Naive B cell (primary cell): ENCODE measurements at places on chromosomes 3 and 15.

GRCh38 chr3:54906763-54907162 lies 21.1 kb downstream of the LRTM1 start:
- DNase-seq, result no peak

- DNase-seq, result no peak
These were observed 152.5 kb downstream of the EDEM1 start for GRCh38 chr3:5339967-5340535.

DNA sequence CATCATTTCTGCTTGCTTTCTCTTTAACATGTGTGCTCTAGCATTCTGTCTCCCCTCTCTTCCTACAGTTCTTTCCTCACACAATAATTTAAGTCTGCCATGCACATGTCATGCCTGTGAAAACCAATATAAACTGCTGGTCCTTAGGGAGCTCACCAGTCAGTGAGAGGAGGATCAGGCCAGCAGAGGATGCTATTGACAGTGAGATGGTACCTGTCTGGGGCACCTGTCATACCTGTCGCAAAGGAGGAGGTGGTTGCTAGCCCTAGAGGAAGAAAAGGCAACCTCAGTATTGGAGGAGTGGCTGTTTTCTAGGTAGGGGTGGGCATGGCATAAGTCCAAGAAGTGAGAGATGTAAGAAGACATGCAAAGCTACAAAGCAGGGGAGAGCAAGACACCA lies 194.6 kb downstream of the GABRG3 start:
- no peak for DNase-seq

GRCh38 chr3:23127196-23127595 lies 75.9 kb upstream of the UBE2E2 start:
- no peak for DNase-seq

DNA sequence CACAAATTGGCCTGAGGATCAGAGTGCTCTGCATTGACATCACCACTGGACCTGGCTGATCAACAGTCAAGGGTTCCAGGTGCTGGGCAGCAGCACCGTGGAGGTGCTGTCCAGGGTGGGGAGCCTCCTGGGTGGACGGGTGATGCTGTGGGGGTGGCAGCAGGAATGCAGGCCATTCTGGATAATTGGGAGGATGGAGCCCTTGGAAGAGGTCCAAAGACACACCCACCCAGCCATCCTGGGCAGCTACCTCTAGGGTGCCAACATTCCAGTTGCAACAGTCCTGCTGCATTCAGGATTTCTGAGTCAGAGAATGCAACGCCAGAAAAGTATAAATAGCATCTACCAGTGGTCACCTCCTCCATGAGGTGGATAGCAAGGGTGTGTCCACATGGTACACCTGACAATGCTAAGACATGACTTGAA lies 26.8 kb downstream of the STARD5 start:
- no peak for DNase-seq

- DNase-seq, result no peak
These were observed 17.5 kb upstream of the ALDH1A3 start for GRCh38 chr15:100862162-100862561.

- DNase-seq, result no peak
These were observed 47.4 kb downstream of the ERICH6 start for GRCh38 chr3:150656316-150656715.

- DNase-seq, result no peak
These were observed 90.4 kb upstream of the ASB14 start for GRCh38 chr3:57382933-57383332.

- DNase-seq, result no peak
These were observed 1.4 kb downstream of the DLG1 start for GRCh38 chr3:197297002-197297401.

GRCh38 chr3:106985721-106986120 lies 391.5 kb upstream of the CCDC54 start:
- DNase-seq, result no peak

DNA sequence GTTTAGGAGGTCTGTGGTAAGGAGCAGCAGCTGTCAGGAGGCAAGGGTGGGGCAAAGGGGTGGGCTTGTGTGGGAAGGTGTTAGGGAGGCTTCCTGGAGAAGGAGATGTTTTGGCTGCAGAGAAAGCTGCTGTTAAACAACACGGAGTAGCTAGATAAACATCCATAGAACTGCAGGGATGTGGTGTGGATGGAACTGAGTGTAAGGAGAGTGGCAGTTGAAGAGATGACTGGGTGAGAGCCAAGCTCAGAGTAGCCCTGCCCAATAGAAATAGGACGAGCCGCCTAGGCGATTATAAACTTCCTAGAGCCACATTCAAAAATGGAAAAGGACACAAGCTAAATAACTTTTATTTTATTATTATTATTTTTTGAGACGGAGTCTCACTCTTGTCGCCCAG lies 19.9 kb downstream of the RPLP1 start:
- no peak for DNase-seq

- peak; percentile 42 for DNase-seq
These were observed 10.9 kb downstream of the SMAD3 start for GRCh38 chr15:67076147-67076843.

DNA sequence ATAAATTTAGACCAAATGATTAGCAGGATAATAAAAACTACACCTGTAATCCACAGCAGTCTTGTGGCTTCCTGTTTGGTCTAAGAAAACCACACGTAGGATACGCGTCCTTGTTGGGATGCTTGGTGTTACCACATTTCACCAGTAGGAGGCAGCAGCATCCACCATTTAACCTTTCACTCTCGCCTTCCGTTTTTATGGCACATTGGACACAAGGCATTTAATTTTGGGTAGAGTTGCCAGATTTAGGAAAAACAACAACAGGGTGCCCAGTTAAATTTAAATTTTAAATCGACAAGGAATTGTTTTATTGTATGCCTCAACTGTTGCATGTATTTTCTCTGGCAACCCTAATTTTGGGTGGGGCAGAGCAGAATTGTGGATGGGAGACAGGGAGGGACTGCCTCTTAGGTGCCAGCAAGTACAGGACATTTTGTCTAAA lies 6.3 kb downstream of the LRRC31 start:
- peak; percentile 70 for DNase-seq

- no peak for DNase-seq
These were observed 2.5 kb downstream of the KLF13 start for GRCh38 chr15:31328969-31329639.

DNA sequence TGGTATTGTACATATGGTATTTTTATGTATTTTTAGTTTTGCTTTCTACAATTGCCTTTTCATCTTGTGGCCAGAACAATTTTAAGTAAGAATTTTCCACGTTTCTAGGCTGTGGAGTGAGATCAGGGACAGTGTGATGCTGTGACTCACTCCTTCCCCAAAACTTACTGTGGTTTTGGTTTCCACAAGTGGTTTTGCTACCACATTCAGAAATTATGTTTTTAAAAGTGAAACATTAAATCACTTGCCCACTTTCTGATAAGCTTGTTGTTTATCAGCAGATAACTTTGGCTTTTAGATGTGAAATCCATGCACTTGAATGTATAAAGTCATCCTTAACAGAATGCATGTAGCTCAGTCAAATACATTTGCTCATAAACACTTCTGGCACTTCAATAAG lies 192.2 kb upstream of the THRB start:
- no peak for DNase-seq

DNA sequence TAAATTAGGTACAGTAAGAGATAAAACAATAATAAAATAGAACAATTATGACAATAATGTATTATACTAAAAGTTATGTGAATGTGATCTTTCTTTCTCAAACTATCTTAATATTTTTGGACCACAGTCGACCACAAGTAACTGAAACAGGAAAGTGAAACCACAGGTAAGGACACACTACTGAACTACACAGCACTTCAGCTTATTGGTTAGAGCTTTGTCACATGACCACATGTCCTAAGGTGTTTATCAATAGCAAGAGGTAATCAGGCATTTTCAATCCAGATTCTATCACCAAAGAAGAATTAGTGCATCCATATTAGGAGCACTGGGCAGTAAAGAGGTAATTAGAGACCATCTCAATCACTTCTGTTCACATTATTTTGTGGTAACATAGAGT lies 392.8 kb downstream of the RSL24D1 start:
- DNase-seq, result no peak

GRCh38 chr3:157393113-157393512 lies 43.5 kb upstream of the PTX3 start:
- no peak for DNase-seq

- DNase-seq, result no peak
These were observed 5.0 kb upstream of the TLR9 start for GRCh38 chr3:52230461-52230860.

- no peak for DNase-seq
These were observed 75.6 kb downstream of the AQP9 start for GRCh38 chr15:58213587-58214338.

DNA sequence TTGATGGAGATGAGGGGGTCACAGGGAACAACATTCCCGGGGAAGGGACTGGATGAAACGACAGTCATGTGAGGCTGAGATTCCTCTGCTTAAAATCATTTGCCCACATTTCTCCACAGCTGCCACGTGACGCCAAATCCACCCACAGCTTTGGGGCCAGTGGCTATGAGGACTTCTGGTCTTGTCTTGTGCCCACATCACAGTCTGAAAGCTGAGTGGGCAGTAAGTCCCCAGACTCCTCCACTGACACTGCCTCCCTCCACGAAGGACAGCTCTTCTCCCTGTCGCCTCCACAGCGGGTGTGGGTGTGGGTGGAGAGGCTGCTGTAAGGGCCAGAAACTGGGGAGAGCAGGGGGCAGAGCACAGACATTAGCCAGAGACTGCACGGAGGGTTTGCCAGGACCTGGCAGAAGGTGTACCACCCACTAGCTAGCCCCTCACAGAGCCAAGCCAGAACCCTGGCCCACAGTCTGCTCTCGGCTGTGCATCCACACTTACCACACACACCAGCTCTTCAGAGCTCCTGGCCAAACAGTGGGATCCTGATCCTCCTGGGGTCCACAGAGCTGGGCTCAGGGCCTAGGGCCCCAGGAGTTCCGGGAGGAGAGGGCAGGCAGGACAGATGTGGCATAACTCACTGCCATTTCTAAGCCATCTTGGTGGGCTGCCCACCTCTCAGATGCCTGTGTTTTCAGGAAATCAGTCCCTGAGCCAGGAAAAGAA lies 24.2 kb downstream of the RAB6B start:
- no peak for DNase-seq

DNA sequence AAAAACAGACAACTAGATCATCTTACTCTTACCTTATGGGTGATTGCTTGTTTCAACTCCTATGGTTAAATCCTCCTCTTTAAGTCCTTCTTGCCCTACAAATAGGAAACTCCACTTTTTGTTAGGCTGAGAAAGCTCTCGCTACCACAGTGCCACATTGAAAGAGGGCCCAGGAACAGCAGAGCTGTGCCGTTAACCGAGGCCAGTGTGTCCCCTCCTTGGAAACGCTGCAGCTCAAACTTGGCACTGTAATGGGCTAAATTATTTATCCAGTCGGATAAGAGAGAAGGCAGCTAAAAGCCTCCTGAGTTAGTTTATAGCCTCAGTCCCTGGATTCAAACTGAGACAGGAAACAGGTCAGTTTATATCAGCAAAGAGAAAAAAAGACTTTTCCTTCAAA lies 46.1 kb downstream of the KBTBD12 start:
- no peak for DNase-seq

DNA sequence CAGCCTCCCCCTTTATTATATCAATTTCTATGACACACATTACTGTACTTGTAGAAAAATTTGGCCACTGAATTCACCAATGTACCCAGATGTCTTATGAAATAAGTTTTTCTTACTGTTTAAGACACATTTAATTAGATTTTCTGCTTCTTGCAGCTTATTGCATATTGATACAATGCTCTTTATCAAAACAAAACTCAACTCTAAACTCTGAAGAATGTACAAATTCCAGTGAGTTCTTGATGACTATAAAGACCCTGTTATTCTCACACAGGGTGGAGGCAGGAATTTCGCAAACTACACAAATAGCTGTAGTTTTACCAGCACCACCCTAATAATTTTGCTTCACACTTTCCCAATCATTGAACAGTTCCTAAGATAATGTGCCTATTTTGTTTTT lies 22.0 kb downstream of the CMTM6 start:
- no peak for DNase-seq

DNA sequence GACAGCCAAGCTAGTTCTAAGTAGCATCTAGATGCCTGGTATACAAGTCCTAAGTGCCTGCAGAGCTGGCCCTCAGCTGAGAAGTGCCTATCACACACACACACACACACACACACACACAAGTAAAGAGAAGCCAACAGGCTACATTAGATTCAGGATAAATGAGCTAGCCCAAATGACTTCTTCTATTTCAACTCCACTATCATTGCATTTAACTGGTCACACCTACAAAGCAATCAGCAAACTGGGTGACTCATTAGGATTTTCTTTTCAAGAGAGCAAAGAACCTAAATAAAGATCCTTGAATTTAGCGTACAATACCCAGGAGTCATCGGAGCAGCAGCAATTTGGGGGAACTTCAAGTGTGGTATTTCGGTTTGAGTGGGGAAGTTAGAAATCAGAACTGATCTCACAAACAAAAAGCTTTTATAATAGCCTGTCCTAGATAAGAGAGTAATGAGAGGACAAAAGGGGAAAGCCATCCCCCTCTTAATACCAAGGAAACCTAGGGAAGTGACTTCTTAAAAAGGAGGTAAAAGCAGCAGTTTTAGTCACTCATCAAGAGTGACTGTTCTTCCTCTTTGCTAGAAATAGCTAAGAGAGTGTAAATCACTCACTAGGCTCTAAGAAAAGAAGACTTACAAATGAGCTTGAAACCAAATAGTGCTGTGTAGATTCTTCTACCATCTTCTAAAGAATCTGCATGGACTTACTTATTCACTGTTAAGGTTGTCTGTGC lies 112.7 kb downstream of the TNIK start:
- no peak for DNase-seq

DNA sequence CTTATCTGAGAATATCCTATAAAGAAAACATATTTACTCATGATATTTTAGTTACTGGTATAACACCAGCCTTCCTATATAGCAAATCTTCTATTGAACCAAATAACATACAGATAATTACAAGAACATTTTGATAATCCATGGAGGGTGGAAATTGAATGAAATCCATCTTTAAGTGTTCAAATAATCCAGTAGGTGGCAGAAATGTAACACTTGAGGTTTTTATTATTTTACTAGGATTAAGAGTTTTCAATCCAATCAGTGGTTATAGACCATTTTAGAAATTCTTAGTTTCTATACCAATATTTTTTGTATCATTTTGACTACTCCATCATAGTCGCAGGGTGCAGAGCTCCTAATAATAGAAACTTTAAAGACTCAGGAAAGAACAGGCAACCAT lies 101.9 kb upstream of the KCNH8 start:
- DNase-seq, result no peak

DNA sequence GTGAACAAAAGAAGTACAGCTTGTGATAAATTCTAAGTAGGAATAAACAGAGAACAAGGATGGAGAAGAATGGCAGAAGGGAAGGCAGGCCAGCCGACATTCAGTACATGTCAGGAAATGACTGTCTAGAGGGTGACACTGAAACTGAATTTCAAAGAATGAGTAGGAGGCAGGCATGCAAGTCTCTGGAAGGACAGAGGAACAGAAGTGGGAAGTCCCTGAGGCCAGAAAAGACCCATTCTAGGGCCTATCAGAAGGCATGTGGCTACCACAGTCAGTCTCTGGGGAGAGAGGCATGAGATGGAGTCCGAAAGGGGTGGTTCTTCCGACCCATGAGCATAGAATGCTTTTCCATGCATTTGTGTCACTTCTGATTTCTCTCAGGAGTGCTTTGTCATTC lies 243.5 kb upstream of the UBE2E2 start:
- DNase-seq, result no peak
